ENCODE measurements at places on chromosomes 12 and 14.

DNA sequence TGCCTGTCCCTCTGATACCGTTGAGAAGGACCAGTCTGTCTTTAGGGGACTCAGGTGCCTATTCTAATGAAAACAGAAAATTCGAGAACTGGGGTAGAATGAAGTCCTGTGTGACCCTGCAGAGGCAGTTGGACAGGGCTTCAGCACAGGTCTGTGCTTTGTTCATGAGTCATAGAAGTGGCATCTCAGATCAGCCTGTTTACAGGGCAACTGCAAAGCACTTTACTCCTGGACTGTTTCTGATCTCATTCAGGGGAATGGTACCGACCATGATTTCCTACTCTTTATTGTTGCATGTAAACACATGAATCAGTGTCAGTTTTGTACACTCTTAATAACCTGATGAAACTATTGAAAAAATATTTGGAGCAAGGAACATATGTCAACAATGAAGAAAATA lies 1517.0 kb downstream of the AACS start:
- DNase-seq: no peak

DNA sequence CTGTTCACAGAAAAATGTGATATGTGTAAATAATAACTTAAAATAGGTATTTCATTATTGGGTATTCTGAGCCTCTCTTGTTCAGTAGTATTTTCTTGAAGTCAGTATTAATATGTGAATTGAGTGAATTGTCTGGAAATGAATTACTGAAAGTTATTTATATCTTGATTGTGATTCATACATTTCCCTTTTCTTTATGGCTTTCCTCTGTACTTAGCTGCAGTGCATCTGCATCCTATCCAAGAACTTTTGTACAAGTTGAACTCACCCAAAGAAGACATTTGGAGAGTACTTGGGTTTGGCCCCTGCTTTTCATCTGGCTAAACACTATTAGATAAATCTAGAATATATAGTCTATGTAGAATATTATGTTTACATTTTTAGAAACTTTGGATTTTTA lies 326.0 kb downstream of the RAD51B start:
- no peak for DNase-seq

GRCh38 chr12:75116646-75117198 lies 92.9 kb downstream of the KCNC2 start:
- no peak for DNase-seq

DNA sequence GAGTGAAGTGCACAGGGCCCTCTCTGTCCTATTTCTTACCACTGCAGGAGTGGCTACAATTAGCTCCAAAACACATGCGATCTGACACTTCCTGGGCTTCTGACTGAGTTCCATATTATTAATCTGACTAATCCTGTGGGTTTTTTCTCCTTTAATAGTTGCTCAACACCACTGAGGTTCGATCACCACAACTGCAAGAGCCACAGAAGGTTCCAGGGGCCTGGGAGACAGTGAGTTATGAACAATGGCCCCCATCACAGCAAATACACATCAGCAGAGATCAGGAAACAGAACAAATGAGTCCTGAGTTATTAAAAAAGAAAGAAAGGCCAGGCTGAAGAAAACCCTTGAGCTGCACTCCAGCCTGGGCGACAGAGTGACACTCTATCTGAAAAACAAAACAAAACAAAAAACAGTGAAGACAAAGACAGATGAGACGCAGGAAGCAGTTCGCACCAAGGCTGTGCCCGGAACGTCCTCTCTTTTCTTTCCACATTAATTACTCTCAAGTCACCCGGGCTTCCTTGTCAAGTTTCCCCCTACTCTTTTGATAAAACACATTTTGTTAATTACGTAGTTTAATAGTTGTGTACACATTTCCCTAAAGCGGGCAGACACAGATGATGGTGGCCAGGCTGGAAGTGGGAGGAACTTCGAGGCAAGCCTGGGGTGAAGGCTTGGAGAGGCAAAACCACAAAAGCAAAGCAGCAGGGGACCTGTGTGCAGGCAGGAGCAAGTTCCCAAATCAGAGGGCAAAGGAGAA lies 42.7 kb downstream of the CDC42BPB start:
- no peak for DNase-seq

- DNase-seq: no peak
These were observed 20.6 kb upstream of the ST8SIA1 start for GRCh38 chr12:22355011-22355580.

DNA sequence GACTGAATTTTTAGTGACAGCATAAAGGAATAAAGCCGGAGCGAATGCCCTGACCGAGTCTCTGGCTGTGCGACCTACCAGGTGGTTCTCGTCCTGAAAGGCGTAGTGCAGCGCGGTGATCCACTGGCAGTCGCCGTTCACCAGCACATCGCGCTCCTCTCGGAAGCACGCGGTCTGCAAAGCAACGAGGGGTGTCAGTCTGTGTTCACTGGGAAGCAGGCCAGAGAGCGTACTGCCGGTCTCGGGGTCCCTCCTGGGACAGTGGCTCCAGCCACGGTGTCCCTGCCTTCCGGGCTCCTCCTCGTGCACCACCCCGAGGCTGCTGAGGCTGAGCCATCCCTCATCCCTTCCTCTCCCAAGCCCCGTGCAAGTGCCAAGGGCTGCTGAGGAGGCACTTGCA lies 53.5 kb downstream of the CDC42BPB start:
- DNase-seq: no peak

DNA sequence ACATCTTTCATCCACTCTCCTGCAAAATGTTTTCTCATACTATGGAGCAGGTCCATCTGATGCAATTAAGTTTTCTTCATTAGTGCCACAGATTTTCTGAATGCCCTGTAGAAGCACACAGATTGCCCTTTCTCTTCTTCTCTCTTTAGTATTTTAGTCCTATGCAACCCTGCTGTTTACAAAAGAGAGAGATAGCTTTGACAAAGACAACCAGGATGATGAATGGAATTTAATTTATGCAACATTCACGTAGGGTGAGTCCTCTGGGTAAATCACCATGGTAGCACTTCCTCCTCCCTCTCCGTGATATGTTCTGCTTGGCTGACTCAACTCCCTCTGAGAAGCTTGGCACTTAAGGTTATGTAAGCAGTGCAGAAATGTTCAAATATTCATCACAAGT lies 400.9 kb upstream of the PDE3A start:
- peak; percentile 94 for DNase-seq

GRCh38 chr12:44358636-44359035 lies 517.5 kb downstream of the NELL2 start:
- DNase-seq: no peak

GRCh38 chr12:75505706-75506312 lies 5.6 kb downstream of the KRR1 start:
- DNase-seq: peak; percentile 63

DNA sequence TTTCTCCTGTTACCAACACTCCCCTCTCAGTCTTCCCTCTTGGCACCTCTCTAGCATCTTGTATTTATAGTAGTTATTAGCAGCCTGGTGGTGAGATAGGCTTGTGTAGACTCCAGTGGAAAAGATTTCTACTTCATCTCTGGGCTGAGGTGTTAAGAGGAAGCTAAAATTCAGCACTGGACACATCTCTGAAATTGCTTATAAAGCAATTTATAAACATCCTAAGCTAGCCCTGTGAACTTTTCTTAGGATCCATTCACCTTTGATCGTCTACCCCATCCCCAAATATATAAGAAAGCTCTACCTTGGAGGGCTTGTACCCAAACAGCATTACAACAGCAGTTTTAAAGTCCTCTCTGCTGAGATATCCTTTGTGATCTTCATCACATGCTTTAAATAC lies 928 bp downstream of the EFCAB11 start:
- no peak for DNase-seq

DNA sequence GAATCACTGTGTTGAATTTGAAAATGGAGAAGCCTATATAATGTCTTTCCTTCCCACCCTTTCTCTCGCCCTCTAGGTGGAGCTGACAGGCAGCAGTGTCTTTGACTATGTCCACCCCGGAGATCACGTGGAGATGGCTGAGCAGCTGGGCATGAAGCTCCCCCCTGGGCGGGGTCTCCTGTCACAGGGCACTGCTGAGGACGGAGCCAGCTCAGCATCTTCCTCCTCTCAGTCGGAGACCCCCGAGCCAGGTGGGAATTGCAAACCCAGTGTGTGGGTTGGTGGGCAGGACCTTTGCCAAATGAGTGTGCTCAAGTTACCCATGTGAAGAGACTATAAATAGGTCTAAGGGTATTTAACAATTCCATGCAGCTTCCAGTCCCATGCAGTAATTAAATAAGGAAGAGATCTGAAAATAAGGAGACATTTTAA lies 274.7 kb downstream of the EGLN3 start:
- DNase-seq: peak; percentile 82

DNA sequence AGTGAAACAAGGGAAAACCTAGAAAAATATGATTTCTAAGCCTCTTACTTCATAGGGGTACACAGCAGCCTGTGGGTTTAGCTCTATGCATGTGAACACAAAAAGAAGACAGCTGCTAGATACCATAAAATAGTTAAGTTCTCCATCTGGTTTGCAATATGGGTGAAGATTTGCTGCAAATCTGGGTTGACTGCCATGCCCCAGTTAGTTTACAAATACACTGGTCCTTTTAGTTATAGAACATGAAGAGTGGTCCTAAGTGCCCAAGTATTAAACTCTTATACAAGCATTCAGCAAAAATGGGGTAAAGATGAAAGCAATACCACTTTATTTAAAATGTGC lies 176.1 kb downstream of the AEBP2 start:
- DNase-seq: no peak

- peak; percentile 90 for DNase-seq
These were observed 40.7 kb downstream of the LRRIQ1 start for GRCh38 chr12:85076688-85077430.

DNA sequence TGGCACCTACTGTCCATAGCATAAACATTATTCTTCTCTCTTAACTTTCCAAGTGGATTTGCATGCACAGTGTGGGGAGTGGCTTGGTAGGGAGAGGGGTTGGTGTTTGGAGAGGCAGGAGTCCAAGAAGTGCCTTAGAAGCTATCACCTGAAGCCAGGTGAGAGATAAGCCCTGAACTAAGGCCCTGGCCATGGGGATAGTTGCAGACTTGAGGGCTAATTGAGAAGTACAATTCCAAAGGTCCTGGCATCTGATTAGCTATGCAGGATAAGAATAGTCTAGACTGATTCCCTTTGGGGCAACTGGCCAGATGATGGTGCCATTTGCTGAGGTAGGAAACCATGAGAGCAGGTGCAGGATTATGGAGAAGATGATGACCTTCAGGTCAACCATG lies 2.0 kb upstream of the PCK2 start:
- DNase-seq: no peak

DNA sequence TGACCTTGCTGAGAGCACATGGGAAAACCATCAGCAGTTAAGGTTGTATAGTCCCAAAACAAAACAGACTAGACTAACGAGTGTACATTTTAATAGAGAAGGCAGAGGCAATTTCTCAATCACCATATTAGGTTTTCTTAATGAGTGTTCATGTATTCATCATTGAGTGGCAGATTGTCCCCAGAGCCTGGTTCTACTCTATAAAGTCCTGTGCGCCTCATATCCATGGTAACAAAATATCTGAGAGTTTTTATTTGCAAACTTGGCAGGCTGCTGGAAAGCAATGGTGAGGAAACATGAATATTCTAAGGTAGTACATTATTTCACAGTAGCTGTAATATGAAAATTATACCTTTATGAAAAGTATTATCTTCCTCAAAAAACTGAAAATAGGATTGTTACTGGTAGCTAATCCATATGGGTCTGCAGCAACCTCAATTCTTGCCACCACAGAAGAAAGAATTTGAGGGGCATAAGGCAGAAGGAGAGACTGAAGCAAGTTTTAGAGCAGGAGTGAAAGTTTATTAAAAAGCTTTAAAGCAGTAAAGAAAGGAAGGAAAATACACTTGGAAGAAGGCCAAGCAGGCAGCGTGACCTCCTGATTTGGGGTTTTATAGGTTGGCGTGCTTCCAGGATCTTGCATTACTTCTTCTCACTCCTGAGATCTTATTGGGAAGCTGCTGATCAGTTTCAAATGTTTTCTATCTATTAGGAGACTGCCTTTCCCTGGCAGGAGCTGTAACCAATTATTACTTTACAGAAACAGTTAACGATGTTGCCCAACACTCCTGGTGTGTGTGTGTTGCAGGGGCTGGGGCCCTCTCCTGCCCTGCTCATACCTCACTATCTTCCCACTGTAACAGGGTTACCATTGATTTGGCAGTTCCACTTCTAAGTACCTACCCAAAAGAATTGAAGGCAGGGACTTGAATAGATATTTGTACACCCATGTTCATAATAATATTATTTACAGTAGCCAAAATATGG lies 154.0 kb upstream of the NUDT4 start:
- DNase-seq: peak; percentile 29

DNA sequence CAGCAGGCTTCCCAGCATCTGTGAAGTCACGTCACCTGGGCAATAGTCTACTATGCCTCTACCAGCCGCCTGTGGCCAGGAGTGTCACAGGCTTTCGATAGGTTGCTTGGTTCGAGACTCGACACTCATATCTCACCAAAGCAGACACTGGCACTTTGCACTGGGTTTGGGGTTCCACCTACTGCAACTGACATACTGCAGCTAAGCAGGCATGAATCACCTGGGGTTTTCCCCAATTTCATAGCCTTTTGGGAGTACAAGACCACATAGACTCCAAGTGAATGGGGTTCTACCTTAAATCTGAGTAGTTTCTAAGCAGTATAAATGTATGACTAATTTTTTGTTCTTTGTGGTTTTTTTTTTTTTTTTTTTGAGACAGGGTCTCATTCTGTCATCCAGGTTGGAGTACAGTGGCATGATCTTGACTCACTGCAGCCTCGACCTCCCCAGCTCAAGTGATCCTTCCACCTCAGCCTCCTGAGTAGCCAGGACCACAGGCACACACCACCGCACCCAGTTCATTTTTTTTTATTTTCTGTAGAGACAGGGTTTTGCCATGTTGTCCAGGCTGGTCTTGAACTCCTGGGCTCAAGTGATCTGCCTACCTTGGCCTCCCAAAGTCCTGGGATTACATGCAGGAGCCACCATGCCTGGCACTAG lies 32.1 kb downstream of the DMAC2L start:
- no peak for DNase-seq

DNA sequence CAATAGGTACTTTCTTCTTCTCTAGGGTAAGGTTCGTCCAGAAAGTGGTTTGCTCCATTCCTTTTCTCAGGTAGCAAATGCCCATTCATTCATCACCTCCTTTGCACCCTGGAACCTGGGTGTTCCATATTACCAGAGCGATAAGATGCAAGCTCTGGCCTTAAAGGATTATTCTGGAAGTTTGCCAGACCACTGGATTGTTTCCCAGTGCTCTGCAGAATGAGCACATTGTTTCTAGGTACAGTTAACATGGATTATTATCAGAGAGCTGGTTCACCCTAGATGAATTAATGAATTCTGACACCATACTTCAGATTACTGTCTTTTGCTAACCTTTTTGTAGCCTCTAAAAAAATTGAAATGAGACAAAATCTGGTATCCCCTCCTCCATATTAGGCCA lies 170.9 kb upstream of the BMP4 start:
- no peak for DNase-seq

DNA sequence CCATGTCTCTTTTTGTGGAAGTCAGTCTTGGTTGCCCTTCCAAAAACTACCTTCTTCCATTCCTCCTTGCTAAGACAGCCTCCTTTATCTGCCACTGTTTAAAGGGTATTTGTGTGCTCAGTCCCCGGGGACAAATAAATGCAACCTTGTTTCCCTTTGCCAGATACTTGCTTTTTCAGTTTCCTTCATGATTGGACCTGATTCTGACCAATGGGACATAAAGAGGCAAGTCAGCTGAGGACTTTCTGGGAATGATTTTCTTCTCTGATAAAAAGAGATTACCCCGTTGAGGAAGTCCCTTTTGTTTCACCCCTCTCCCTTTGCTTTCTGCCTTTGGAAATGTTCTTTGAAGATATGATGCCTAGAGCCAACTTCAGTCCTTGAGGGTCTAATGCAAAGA lies 7.4 kb upstream of the TUBA1B start:
- no peak for DNase-seq

GRCh38 chr14:35915185-35915584 lies 89.0 kb downstream of the BRMS1L start:
- DNase-seq: no peak

GRCh38 chr14:100037353-100037752 lies 27.9 kb upstream of the EVL start:
- DNase-seq: no peak

All from DMS53 (cell line).